T follicular helper cell (primary cell): ENCODE measurements at places on chromosomes 7 and 10.

DNA sequence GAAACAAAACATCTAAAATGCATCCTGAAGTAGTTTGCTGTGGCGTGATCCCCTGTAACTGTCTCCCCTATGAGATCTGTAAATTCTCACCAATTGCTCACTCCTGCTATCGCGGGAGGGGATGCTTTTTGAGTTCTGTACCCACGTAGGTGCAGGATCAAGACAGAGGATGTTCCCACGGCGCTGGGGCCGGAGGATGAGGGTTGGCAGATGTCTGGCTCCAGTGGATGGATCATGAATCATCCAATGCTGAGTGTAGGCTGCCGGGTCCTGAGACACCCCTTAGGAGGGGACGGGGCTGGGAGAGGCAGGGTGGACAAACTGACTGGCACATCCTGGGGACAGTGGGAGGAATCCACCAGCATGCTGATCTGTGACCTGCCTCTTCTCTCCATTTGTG lies 224.4 kb downstream of the USP6NL start:
- no peak for DNase-seq

DNA sequence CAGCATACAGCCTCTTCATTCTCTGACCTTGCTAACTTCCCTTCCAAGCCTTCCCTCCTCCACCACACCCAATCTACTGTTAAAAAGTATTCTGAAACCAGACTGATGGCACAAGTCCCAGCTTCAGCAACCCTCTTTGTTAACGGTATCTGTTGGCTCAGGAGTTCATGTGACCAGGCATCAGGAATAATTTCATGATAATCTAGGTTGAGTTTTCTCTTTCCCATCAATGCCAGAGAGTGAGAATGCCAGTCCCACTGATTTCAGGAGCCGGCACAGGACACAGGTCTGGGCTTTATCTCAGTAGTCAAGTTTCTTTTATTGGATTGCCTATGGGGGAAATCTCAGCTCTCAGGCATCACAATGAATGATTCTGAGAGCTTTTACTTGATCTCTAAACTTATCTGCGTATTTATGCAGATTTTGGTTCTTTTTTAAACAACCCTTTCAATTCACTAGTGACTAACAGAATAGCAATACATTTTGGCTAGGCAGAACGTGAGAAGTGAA lies 231.0 kb upstream of the LYZL1 start:
- no peak for DNase-seq

DNA sequence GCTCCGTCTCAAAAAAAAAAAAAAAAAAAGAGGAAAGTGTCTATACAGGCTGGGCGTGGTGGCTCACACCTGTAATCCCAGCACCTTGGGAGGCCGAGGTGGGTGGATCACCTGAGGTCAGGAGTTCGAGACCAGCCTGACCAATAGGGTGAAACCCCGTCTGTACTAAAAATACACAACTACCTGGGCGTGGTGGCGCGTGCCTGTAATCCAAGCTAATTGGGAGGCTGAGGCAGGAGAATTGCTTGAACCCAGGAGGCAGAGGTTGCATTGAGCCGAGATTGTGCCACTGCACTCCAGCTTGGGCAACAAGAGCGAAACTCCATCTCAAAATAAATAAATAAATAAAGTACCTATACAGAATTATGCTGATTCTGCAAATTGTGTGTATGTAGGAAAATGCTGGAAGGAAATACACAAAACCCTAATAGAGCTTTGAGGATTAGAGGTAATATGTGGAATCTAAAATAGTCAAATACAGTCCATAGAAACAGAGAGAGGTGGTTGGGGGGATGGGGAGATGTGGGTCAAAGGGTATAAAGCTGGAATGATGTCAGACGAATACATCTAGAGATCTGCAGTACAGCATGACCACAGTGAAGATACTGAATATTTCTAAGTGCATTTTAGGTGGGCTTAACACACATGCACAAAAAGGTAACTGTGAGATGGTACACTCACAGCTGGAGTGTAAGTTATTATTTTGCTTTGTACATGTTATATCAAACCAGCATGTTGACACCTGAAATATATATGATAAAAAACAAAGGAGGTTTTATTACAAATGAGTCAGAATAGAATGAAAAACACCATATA lies 174.5 kb upstream of the KLF14 start:
- no peak for DNase-seq

- no peak for DNase-seq
These were observed 8.2 kb upstream of the NRG3 start for GRCh38 chr10:81866753-81867152.

GRCh38 chr10:122052701-122053100 lies 63.7 kb downstream of the TACC2 start:
- no peak for DNase-seq

GRCh38 chr7:99379043-99379577 lies 4.6 kb downstream of the ARPC1B start:
- DNase-seq = peak; percentile 57

DNA sequence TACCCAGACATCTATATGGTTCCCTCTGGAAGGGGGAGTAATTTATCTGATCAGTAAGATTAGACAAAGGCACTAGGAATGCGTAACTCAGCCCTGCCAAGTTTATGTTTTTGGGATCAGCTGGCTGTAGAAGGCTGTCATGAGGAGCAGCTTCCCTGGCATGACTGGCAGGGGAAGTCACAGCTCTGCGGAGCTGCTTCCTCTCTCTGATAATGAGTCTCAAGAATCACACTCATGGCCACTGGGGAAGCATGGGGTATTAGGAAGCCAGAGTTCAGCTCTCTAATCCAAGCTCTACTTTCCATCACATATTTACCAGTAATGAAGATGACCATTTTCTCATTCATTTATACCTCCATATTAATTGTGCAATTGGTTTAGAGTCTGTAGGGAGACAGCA lies 758.9 kb downstream of the GRM8 start:
- DNase-seq = no peak

- DNase-seq = no peak
These were observed 91.2 kb downstream of the CCNY start for GRCh38 chr10:35427543-35427942.

- DNase-seq = no peak
These were observed 119.9 kb downstream of the LARP4B start for GRCh38 chr10:811379-812175.

DNA sequence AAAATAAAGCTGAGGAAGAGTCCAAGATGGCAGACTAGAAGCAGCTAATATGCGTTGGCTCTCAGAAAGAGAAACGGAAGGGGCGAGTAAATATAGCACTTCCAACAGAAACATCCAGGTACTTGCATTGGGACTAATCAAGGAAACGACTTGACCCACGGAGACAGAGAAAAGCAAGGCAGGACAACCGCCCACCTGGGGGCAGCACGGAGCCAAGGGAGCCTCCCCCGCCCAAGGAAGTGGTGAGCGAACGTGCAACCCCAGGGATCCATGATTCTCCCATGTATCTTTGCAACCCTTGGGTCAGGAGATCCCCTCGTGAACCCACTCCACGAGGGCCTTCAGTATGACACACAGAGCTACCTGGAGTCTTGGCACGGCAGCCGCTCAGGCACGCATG lies 45.4 kb upstream of the GRM3 start:
- no peak for DNase-seq

DNA sequence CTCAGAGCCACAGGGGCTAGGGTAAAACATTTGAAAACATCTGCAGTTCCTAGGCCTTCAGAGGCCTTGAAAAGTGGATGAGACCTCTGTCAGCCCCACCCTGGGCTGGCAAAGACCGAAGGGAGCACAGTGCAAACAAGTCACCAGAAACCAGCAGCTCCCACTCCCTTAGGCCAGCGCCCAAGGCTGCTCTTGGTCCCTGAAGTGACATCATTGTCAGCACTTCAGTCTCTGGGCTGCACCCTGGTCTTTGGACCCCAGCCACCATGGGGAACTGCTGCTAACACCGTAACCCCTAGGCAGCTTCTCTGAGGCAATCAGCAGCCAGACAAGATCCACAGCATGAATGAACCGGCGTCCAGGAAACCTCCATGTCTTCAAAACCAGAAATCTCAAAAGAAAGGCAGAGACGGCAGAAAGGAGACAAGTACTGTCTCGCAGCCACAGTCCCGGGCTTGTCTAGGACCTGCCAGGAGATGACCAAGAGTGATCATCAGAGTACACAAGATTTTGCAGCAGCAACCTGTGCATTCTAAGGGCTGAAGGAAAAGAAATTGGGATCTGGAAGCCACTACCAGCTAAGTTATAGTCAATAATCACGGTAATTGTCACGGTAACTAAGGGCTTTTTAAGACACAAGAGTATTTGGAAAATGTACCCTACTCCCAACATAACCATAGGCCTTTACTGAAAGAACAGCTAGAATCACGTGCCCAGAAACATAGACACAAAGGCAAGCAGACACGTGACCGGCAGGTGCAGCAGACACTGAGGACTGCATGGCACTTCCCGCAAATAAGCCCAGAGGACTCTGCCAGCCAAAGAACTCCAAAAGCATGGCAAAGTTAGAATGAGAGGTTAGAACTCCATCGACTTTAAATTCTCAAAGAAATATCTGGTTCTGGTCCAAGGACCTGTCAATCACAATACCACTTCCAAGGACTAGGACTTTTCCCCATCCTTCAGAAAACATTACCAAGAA lies 23.3 kb downstream of the CPXM2 start:
- no peak for DNase-seq

GRCh38 chr7:108684629-108685028 lies 115.0 kb downstream of the DNAJB9 start:
- no peak for DNase-seq

DNA sequence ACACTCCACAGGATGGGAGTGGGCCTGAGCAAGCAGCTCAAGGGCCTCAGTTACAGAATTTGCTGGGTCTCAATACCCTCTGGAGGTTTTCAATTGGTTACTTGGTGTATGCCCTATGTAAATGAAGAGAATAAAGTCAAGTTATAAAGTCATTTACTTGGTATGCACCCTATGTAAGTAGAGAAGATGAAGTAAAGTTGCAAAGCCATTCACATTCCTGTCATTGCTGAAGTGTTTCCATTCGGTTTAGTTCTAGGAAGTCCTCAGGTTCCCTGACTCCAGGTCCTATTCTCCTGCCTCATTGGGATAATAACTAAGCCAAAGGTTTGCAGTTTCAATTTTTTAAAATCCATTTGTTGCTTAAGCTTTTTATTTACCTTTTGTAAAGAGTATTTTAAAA lies 272.6 kb upstream of the NPSR1 start:
- DNase-seq = no peak

DNA sequence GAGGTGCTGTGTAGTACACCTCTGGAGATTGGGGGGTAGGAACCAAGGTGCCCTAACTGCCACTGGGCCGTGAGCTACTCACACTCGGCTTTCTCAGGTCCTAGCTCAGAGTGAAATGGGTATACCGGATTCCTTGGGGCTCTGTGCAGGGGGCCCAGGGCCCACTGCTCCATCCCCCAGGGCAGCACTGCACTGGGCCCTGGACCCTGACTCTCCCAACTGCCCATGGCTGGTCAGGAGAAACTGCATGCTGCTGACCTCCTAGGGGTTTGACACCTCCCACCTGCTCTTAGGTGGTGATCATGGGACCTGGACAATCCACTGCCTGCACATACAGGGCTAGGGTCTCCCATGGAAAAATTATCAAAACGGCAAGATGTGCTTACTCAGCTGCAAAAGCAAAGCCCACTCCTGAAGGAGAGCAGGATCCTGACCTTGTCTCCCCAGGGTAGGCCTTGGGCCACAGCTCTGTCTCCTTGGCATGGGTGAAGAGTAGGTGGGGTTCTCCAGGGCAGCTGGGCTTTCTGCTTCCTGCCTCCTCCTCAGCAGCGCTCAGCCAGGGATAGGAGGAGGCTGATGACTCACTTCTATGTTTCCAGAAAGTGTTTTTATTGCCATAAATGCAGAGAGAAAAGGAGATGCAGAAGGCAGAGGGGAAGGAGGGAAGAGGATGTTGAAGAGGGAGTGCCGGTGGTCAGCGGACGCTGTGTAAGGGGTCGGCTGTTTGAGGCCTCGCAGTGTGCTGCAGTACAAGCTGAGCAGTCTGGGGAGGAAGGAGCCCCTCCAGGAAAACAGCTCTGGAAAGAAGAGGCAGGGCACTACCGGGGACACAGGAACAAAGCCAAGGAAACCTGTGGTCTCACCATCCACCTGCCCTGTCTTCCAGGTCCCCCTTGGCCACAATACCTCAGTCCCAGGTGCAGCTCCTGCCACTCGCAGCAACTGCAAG lies 107.8 kb downstream of the ARHGAP22 start:
- no peak for DNase-seq

- DNase-seq = no peak
These were observed 21.6 kb upstream of the DRGX start for GRCh38 chr10:49417311-49418052.

DNA sequence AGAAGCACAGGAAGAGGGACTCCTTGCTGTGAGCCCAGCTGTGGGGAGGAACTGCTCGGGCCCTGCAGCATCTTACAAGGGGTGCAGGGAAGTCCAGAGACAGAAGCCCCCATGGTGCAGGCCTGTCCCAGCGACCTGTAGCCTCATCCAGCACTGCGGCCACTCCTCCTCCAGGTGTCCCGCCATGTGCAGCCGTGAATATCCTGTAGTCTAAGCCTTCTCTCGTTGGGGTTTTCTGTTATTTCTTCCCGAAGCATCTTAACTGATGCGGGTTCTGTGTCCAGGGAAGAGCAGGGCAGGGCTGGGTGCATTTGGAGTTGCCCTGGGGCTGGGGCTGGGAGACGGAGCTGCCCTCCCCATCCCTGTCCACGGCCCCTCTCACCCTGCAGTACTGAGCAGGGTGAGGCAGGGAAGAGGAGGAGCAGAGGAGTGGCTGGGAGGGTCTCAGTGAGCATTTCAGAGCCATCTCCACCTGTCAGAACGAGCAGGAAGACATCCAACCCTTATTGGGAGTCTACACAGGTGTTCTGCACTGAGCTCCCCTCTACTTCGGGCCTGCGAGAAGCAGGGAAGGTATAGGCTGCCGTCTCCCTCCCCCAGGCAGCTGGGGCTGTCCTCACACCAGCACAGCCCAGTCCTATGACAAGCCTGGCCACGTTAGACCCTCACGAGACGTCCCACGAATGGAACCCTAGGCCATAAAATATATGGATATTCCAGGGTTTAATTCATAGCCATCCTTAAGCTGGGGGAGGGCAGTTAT lies 494.5 kb downstream of the DNAJB6 start:
- no peak for DNase-seq

- no peak for DNase-seq
These were observed 48.5 kb downstream of the HERPUD2 start for GRCh38 chr7:35646289-35647023.

- DNase-seq = no peak
These were observed 132.7 kb downstream of the CNOT4 start for GRCh38 chr7:135377171-135377570.

DNA sequence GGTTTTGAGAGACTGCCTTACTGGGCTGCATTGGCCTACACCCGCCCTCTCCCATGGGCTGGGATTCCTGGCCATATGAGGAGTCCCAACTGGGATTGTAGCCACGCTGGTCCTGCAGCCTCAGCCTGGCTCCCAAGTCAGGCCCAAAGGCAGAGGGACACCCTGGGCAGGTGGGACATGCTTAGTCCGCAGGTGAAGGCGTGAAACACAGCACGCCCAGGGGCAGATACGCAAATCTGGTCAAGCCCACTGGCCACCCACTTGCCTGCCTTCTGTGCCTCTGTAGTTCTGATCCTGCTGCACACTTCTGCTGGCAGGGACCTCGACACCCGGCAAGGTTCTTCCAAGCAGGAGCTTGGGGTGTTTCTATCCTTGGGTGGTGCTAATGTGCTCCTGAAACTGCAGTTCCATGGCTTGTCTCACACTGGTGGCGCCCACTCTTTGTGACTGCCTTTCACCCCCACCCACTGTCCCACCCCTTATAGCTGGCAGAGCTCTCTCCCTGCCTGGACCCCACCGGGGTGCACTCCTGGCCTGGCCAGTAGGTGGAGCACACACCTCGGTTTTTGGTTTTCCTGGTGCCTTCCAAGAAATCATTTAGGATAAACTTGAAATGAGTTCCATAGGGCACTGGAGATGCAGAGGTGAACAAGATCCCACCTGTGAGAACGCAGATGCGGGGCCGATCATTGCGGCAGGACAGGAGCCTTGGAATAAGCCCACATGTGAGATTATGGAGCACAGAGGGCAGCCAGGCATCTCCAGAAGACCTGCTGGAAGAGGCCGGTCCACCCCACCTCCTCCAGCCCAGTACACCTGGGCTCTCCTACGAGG lies 47.9 kb downstream of the MKI67 start:
- peak; percentile 18 for DNase-seq
